ENCODE measurements at places on chromosomes 4 and X. TPM values are rescaled to one million over a fixed set of nuclear protein-coding genes. Genes with fewer than 3 reads are reported as not detected.

The CCDC110 gene
- not detected for total RNA-seq

The AFF2 gene
- total RNA-seq = 0.61 TPM

The H2AZ1 gene
- total RNA-seq = 663 TPM

The UBE2D3 gene
- total RNA-seq = 421 TPM

The SFRP2 gene
- not detected for total RNA-seq

The RNF212 gene
- total RNA-seq = 1.2 TPM

The PABPC5 gene
- total RNA-seq = not detected

The PDLIM3 gene
- total RNA-seq = not detected

The GK2 gene
- total RNA-seq = not detected

The TCEAL7 gene
- not detected for total RNA-seq

The RASL11B gene
- total RNA-seq = 0.14 TPM

The CENPVL1 gene
- total RNA-seq = not detected

The DOK7 gene
- total RNA-seq = not detected

The HGFAC gene
- total RNA-seq = not detected

The OPHN1 gene
- total RNA-seq = 0.09 TPM

The FATE1 gene
- not detected for total RNA-seq

The MAGEA2B gene
- total RNA-seq = not detected

The FRAS1 gene
- not detected for total RNA-seq

The MMRN1 gene
- 0.16 TPM for total RNA-seq

The SGMS2 gene
- total RNA-seq = 0.37 TPM

The WNK3 gene
- 0.03 TPM for total RNA-seq

The HS6ST2 gene
- total RNA-seq = 0.14 TPM

The TAF7L gene
- 0.15 TPM for total RNA-seq

The STPG2 gene
- not detected for total RNA-seq

The ZAR1 gene
- total RNA-seq = not detected

The DDIT4L gene
- 0.58 TPM for total RNA-seq

The REPS2 gene
- not detected for total RNA-seq

The GPC4 gene
- total RNA-seq = not detected

The GPM6B gene
- total RNA-seq = not detected

The ZFP42 gene
- not detected for total RNA-seq

The AMTN gene
- not detected for total RNA-seq

The PRKX gene
- total RNA-seq = 83.6 TPM

The RPS6KA6 gene
- total RNA-seq = not detected

The ERCC6L gene
- 13.4 TPM for total RNA-seq

The NUDT6 gene
- total RNA-seq = 15.6 TPM

The LAS1L gene
- total RNA-seq = 45.8 TPM

The OPRPN gene
- not detected for total RNA-seq

The LANCL3 gene
- 0.66 TPM for total RNA-seq

The UGT2B15 gene
- total RNA-seq = not detected

The F11 gene
- not detected for total RNA-seq

The GAB3 gene
- 26.6 TPM for total RNA-seq

The RAPGEF2 gene
- total RNA-seq = 23.4 TPM

The SLC16A2 gene
- 0.12 TPM for total RNA-seq

The CCDC158 gene
- total RNA-seq = not detected

The NAA11 gene
- not detected for total RNA-seq

The MAGED2 gene
- 52.9 TPM for total RNA-seq

The PRRG1 gene
- total RNA-seq = not detected

The ZFYVE28 gene
- total RNA-seq = 30.3 TPM

The LRRC66 gene
- 0.21 TPM for total RNA-seq

The CT45A1 gene
- not detected for total RNA-seq

The GLRA3 gene
- not detected for total RNA-seq

Data from activated CD8-positive, alpha-beta memory T cell treated with anti-CD3 and anti-CD28 coated beads, Interleukin-2, amount 10 ng/mL, durations not matched to agents 7 days and 5 days (primary cell).